Right renal cortex interstitium (tissue), 3 donors: ENCODE measurements at places on chromosomes 2 and 18. TPM values are rescaled to one million over a fixed set of nuclear protein-coding genes. Genes with fewer than 3 reads are reported as not detected.

Gene CRYGD
- 0.21 TPM for polyA plus RNA-seq

Gene CIB4
- 0.40 TPM for polyA plus RNA-seq

GRCh38 chr2:36655453-36655852 is 41.1 kb upstream of the VIT start:
- no peak for DNase-seq

GRCh38 chr2:62489162-62489561 is 16.8 kb downstream of the TMEM17 start:
- no peak for DNase-seq

DNA sequence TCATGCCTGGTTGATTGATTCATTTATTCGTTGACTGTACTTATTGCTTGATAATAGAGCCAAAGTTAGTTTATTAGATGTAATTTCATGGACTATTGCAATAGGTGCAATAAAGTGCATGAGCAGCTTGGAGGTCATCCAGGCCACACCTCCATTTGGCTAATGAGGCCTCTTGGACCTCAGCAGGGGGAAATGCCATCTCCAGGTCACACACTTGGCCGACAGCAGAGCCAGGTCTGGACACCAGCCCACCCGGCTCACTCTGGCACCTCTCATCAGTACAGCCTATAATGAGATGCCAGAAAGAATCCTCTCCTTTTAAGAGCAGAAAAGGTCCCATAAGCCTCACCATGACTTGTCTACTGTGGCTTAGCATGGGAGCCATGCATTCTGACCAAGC is 71.2 kb upstream of the AFF3 start:
- no peak for DNase-seq
